NCI-H2081 treated with DMSO at 0.1 percent for 48 hours (cell line): ENCODE measurements at places on chromosomes 3 and 15.

DNA sequence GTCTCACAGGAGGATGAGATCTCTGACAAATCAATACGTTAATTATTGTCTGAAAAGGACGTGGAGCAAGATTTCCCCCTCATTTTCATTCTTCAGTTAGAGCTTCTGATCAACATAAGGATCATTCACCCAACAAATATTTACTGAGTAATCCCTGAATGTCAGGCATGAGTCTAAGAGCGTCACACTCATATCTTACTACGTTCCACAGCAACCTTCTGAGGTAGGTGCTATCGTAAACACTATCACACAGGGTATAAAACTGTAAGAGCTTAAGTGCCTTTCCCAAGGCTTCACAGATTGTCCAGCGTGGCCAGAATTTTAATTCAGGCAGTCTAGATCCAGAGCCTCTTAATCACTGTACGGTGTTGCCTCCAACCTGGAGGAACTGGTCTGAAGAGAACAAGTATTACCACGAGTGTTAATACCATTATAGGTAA, 10.6 kb upstream of the TM4SF1 start:
- DNase-seq = no peak

DNA sequence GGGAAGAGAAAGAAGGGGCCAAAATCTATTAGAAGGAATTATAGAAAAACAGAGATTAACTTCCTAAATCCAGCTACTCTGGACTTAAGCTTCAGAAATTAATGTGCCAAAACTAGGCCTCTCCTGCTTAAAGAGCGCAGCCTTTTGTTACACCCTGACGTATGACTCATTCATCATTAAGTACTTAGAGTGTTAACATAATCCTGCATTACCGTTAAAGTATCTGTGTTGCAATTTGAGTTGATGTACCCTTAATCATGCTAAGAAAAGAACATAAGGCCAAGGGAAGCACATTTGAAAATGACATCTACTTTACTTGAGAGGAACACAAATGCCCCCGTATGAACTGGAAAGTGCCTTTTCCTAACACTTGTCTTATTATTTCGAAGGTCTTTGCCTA, 7.9 kb downstream of the HTR3D start:
- no peak for DNase-seq

DNA sequence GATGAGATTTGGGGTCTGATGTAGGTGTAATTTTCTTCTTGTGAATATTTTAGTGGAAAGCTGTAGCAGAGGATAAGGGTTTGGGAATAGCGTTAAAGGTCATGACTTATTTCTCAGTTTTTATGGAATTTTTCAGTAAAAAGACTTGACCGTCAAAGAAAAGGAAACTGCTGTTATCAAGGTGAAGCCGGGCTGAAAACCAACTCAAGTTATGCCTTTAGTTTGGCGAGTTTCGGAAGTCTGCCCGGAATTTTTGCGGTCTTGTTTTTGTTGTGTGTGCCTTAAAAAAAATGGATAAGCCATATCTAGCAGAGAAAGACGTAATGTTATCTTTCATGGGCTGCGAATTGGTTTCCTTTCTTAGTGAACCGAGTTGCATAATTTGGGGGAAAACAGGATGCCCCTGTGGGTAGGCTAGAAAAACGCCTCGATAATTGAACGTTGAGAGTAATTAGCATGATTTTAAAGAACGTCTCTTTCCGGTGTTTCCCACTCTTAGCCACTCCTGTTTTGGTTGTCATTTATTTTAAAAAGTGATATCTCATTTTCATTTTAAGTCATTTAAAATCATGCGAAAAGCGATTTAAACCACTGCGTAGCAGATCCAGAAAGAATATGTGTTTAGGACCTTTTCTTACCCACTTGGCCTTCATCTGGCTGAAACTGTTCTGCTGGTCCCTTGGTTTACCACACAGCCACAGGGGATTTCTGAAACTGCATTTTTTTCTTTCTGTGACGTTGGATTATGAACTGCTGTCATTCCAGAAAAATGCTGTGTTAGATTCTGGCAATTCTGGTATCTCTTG, 1.1 kb downstream of the NFKBIZ start:
- DNase-seq = no peak

DNA sequence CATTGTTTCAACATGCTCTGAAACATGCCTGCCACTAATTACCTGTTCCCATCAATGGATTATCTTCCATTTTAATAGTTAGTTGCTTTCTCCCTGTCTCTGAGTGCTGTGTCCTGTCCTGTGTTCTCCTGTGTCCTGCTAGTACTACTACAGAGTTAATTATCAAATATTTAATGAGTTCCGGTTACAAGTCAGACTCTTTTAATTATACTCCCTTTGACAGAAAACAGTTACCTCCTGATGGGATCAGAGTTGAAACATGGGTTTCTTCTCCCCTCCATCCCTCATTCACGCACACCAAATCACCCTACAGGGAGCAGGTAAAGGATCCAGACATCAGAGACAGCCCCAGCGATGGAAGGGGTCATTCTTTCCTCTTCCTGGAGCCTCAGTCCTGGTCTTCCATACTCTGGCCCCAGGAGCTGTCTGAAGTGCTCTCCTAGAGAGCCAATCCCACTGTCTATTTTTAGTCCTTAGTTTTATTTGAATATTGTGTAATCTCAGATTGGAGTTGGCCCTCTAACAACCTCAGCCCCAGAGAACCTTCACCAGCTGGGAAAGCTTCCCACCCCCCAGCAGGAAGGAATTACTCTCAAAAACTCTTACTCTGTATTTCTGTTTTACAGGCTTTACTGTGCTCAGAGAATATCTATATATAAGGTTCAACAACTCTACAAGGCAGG, 137.0 kb upstream of the C2CD4B start:
- no peak for DNase-seq
